ENCODE measurements at places on chromosomes 6 and 20.
A peak's percentile ranks its signal among the peaks of the same experiment; 100 is the strongest.

- no peak for DNase-seq
Observed at GRCh38 chr6:21840428-21840827, 246.9 kb downstream of the SOX4 start.

DNA sequence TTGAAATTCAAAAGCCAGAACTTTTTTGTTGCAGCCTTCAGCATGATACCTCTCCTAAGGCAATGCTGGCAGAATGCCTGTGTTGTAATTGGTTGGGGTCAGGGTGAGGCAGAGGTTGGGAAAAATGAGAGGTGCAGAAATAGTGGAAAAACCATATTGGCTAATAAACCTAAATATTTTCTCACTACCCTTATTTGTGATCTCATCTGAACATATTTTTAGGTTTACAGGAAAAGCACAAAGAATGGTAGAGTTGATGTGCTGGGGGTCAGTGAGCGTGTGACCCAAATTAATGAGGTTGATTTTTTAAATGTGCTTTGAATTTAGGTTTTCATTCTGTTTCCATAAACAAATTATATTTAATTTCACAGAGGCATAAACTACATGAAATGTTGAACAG lies 437.3 kb downstream of the HDGFL1 start:
- DNase-seq: no peak

GRCh38 chr6:44806656-44807055 lies 419.1 kb downstream of the CDC5L start:
- DNase-seq: no peak

GRCh38 chr6:3081960-3082359 lies 13.7 kb downstream of the RIPK1 start:
- DNase-seq: no peak

DNA sequence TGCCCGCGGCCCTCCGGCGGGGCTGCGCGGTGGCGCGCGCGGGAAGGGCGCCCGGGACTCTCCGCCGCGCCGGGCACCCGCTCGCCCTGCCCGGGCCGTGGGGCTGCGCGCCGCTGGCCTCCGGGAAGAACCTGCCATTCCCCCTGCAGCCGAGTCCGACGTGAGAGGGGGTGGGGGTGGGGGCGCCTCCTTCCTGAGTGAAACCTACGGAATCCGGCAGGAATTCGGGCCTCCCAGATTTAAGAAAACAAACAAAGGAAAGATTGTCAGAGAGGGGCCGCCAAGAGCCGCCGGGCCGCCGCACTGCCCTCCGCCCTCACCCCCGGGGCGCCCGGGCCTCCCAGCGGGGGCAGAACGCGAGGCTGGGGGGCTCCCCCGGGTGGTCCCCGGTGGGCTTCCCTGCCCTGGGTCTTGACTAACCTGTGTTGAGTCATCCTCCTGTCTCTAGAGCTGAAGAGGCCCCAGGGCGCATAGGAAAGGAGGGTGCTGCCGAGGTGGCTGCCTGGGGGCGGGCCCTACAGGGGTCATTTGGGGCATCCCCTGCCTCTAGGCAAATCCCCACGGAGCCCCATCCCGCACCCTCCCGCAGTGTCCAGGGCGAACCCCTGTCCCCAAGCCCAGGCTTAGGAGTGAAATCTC lies 42.2 kb upstream of the FOXP4 start:
- no peak for DNase-seq

- no peak for DNase-seq
Observed at GRCh38 chr6:160260367-160260766, 1.7 kb upstream of the SLC22A2 start.

GRCh38 chr20:50982363-50982762 lies 23.7 kb downstream of the MOCS3 start:
- DNase-seq: peak; percentile 60

DNA sequence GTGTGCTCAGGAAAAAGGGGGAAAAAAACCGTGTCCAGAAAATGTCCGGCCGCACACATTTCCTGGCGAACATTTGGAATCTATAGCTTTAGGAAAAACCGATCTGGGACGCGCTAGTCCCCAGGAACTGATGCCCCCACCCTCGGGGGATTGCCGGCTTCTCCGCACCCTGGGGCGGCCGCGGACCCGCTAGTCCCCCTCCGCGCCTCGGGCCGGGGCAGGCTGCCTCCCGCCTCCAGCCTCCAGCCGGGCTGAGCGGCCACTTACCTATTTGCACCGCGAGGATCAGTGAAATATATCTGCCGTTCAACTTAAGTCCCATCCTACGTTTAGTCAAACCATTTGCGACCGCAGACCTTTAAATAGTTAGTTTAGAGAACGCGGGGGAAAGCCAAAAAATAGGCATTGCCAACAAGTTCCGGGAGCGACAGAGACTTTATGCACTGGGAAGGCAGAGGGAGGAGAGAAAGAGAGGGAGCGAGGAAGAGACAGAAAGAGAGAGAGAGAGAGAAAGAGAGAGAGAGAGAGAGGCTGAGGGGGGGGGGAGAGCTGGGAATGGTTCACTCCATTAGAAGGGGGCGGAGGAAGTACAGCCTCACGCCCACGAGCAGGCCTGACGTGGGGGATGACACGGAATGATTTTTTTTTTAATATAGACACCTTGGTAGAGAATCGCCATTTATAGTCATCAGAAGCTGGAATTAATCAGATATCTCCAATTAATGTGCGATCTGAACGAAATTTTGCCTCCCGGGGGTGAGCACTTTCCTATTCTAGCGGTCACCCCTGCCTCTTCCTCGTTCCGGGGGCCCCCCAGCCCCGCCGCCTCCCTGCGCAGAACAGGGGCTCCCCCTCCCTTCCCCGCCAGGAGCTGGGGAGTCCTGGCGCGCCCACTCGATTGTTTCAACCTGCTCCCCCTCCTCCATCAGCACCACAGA lies at the start of gene NRN1:
Gene NRN1, minus strand, starts transcription at position 498 of the 938 bp plus-strand sequence. Its CDS starts 176 bp downstream, at position 322.
- DNase-seq: no peak

- no peak for DNase-seq
Observed at GRCh38 chr20:31818376-31818908, 714 bp upstream of the MYLK2 start.

DNA sequence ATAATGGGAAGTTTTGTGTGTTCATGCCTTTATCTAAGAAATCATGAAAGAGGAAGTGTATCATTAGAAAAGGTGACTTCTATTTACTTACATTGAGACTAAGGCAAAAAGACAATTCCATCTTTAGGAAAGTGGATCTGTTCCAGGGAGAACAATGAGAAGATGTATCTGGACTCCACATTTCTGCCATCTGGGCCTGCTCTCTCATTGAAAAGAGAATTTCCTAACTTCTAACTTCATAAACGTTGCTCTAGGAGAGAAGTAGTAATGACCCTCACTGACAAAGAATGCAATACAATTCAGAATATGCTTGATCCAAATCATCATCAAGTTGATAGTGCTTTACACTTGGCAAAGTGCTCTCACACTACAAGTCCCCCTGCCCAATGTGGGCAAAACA lies 294.2 kb downstream of the OGFRL1 start:
- DNase-seq: no peak

All from amniotic stem cell (primary cell).